A549 (cell line): ENCODE measurements at places on chromosomes 2 and 18. TPM values are rescaled to one million over a fixed set of nuclear protein-coding genes. Genes with fewer than 3 reads are reported as not detected.
A peak's percentile ranks its signal among the peaks of the same experiment; 100 is the strongest.

HOXD13 gene
- 0.12 to 0.17 TPM (median 0.13 TPM) in 3 replicates for polyA plus RNA-seq

DNA sequence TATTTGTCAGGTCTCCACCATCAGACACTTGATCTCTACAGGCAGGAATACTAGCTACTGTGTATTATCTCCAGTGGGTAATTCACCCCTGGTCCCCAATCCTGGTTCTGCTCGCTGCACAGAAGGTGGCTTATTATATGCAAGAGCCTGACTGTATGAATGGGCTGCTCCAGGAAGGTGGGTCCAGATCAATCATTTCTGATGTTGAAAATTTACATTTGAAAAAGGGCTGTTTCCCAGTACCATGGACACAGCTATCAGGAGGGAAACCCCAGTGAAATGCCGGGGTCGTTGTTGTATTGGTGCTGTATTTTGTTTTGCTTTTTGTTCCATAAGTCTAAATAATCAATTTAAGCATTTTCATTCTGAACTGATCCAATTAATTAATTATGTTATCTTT lies 367.6 kb downstream of the RND3 start:
- no peak for DNase-seq

DCC gene
- polyA plus RNA-seq = not detected in 3 replicates

GRCh38 chr18:68841301-68841700 lies 43.4 kb downstream of the CCDC102B start:
- no peak for DNase-seq

FNDC4 gene
- polyA plus RNA-seq = 1.6 to 2.3 TPM (median 1.8 TPM) in 3 replicates

DNA sequence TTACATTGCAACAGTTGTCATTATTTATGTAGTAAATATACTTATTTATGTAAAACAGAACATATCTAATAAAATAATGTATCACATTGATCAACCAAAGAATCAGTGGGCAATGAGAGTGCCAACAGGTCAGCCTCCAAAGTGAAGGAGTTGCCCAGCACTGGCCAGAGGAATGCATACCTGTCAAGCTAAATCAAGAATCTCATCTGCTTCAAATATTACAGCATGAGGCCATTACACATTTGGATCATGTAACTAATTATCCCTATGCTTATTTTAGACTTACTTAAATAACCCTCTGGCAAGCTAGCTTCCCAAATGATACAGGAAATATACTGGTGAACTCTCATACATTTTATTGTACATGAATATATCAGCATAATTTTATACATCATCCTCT lies 1211.7 kb upstream of the ACVR2A start:
- DNase-seq = no peak

DNA sequence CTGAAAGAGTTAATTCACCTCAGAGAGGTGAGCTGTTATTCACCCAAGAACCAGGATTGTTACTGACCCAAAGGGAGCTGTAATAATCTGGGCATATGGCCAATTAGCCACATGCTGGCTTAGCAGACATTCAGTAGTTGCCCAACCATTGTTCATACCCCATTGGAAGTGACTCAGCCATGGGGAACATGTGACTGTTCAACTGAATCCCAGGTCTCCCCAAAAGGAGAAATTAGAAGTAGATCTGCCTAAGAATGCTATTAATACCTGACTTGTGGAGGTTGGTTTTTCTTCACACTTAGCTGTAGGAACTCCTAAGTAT lies 272.6 kb upstream of the UBE2E3 start:
- DNase-seq = peak; percentile 17
